Ureter (tissue), 1 donor: ENCODE measurements at places on chromosomes 3 and 15. TPM values are rescaled to one million over a fixed set of nuclear protein-coding genes. Genes with fewer than 3 reads are reported as not detected.
A peak's percentile ranks its signal among the peaks of the same experiment; 100 is the strongest.

DNA sequence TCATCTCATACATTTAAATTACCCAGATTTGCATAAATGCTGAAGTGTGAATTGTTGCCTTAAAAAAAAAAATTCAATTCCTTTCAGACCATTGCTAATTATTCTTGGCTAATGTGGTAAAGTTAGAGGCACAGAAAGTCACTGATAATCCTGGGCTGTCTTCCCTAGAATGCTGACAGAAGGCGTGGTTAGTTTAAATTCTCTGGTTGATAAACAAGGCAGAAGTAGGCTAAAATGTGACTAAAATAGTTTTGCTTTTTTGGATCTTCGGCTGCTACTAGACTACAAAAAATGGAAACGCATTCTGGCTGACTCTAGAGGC lies 193.7 kb downstream of the OTOL1 start:
- no peak for DNase-seq

DNA sequence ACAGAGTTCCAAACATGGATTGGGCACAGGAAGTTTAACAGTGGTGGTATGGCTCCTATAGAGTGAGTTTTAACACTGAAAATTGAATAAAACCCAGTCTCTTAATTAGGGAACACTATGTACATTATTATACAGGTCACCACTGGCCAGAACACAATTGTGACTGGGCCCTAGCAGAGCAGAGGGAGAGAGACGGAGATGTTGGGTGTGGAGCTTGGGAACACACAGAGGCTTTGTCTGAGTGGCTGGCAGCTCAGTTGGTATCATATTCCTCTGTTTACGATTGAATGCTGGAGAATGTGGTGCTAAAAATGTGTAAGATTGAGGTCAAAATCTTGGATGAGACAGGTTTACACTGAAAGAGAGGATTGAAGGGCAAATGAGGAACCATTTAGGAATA lies 6.8 kb upstream of the MOBP start:
- DNase-seq = no peak

DNA sequence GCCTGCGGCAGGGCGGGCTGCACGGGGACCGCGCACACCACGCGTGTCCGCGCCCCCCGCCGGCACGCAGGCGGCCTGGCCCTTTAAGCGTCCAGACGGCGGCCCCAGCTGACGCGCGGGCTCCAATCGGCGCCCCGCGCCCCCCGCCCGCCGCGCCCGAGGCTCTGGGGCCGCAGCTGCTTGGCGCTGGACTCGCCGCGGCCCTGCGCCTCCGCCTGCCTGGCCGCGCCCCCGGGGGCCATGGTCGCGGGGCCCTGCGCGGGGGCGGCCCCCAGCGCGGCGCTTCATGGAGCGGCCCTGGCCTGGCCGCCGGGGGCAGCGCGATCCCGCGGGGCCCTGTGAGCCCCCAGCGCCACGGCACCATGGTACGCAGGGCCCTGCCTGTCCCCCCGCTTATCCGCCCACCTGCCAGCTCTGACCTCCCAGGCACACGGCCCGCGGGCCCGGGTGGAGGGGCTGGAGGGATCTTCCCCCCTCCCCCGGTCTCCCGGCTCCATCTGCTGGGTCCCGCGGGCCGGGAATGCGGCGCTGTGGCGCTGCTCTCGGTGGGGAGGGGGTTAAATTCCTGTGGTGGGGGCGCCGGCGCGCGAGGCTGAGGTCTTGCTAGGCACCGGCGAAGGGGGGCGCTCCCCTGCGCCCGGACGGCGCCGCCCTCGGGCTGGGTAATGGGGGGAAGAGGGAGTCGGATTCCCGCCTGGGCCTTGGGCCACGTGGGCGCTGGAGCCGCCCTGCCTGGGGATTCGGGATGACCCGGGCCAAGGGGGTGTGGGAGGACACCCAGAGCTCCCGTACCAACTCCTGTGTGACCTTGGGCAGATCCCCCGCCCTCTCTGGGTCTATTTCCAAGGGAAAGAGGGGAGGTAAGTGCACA lies 1.1 kb downstream of the ZBTB47 start:
- peak; percentile 75 for DNase-seq

- DNase-seq = no peak
These were observed 9.1 kb downstream of the BCL2L10 start for GRCh38 chr15:52103217-52104207.

DNA sequence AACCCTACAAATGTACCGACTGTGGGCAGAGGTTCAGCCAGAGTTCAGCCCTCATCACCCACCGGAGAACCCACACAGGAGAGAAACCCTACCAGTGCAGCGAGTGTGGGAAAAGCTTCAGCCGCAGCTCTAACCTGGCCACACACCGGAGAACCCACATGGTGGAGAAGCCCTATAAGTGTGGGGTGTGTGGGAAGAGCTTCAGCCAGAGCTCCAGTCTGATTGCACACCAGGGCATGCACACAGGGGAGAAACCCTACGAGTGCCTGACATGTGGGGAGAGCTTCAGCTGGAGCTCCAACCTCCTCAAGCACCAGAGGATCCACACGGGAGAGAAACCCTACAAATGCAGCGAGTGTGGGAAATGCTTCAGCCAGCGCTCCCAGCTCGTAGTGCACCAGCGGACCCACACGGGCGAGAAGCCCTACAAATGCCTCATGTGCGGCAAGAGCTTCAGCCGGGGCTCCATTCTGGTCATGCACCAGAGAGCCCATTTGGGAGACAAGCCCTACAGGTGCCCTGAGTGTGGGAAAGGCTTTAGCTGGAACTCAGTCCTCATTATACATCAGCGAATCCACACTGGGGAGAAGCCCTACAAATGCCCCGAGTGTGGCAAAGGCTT lies 20.7 kb downstream of the ZSCAN2 start:
- no peak for DNase-seq

GRCh38 chr3:183448369-183449128 lies 20.1 kb upstream of the MCF2L2 start:
- DNase-seq = no peak

DNA sequence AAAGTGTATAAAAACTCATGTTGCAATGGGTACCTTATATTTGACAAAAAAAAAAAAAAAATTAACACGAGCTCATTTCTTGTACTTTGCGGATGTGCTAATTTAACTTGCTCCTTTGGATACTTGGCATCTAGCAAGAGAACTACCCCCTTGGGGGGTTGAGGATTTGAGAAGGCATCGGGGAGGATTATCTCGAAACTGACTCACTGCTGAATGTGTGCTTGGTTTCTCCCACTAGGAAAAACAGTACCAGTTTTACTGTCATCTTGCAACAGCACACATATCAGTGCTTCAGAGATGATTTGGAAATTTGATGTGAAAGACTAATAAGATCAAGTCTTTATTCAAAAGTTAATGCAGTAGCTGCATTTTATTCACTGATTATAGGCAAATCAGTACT lies 891 bp downstream of the EXOG start:
- DNase-seq = no peak

DNA sequence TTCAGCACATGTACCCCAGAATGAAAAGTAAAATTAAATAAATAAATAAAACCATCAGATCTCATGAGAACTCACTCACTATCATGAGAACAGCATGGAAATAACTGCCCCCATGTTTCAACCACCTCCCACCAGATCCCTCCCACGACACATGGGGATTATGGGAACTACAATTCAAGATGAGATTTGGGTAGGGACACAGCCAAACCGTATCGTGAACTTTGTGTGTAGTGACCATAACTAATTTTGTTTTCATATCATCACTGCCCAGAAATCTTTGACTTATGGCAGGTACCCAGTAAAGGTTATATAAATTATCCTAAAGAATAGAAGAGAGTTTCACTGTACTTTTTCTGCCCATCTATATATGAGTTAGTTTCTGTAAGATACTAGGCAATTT lies 766.5 kb downstream of the ROBO1 start:
- DNase-seq = no peak

DNA sequence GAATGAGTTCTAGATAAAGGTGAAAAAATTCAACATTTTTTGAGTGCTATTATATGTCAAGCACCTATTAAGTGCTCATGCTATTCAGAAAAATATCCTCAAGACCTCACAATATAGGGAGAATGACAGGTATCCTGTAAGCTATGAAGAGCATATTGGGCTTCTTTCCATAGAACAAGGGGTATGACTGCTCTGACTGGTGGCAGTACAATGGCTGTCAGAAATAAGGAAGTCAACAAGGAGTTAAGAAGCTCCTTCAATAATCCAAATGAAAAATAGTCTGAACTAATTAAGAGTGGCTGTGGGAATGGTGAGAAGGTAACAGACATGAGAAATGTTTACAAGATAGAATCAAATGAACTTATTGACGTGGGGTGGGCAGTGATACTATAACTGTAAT lies 24.7 kb downstream of the NPTN start:
- no peak for DNase-seq

DNA sequence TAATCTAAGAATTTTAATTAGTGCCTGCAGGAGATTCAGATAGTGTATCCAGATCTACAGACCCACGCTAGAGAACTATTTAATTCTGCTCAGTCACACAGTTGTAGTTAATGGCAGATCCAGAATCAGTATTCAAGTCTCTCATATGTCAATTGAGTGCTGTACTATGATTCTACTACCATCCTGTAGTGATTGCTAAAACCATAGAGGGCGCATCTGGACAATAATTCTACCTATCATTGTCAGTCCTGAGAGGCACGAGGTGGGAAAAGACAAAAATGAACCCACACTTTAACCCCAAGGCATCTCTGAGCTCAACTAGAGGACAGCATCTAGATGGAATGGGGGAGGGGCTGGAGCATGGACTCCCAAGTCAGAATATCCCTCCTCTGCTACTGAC lies 22.7 kb downstream of the DHX36 start:
- no peak for DNase-seq

DNA sequence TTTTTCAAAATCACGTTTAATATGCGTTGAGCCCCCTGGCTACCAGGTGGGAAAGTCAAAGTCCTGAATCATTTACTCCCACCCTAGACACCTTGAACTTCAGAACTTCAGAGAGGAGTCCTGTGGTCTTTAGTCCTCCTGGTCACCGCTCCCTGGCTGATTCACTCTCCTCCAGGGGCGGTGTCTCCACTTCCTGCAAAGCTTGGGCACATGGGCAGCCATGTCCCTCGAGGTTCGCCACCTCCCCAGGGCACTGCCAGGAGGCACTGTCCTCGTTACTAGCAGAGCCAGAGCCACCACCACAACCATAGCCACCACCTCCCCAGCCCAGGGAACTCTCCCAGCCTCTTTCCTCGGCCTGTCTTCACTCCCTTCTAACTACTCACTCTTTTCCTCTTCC lies 31.0 kb downstream of the LOXL1 start:
- DNase-seq = no peak

DNA sequence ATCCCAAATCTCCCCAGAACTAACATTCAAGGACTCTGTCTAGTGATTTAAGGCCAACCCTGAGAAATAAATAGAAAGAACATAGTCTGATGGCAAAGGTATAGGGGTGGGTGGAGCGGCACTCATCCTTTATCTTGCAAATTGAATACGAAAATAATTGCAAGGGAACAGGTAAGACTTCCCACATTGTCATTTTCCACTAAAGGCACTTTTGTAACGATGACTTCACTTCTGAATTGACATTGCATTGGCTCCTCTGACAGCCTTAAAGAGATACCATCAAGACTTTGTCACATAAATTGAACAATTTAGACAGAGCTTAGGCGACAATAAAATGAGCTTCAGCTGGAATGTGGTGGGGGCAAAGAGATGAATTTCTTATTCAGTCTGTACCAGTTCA lies 75.3 kb upstream of the PLCL2 start:
- DNase-seq = no peak

DNA sequence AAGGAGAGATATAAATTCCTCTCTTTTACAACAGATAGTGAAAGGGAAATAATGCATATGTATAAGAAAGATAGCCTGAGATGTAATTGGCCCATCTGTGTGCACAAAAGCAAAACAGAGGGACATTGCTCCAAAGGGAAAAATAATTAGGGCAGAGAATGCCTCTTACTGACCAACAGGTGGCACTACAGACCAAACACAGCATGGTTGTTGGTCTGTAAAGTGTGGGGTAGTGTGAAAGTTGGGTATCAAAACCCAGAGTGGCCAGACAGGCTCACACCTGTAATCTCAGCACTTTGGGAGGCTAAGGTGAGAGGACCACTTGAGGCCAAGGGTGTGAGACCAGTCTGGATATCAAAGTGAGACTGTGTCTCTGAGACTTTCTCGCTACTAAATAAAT lies 4.5 kb upstream of the TLNRD1 start:
- DNase-seq = no peak

DNA sequence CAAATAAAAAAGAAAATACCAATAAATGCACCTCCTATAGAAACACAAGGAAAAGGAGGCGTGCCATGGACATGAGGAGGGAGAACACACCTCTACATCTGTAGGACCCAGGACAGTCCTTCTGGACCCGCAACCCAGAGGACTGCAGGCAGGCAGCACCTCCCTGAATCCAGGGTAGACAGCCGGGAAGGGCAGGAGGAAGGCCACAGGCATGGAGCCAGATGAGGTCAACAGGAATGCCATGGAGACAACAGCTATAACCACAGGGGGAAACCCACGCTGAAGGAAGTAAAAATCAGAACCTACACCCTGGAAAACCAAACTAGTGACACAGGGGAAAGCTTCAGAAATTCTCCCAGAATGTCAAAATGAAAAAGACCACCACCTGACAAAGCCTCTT lies 248.8 kb upstream of the NSMCE3 start:
- no peak for DNase-seq

DNA sequence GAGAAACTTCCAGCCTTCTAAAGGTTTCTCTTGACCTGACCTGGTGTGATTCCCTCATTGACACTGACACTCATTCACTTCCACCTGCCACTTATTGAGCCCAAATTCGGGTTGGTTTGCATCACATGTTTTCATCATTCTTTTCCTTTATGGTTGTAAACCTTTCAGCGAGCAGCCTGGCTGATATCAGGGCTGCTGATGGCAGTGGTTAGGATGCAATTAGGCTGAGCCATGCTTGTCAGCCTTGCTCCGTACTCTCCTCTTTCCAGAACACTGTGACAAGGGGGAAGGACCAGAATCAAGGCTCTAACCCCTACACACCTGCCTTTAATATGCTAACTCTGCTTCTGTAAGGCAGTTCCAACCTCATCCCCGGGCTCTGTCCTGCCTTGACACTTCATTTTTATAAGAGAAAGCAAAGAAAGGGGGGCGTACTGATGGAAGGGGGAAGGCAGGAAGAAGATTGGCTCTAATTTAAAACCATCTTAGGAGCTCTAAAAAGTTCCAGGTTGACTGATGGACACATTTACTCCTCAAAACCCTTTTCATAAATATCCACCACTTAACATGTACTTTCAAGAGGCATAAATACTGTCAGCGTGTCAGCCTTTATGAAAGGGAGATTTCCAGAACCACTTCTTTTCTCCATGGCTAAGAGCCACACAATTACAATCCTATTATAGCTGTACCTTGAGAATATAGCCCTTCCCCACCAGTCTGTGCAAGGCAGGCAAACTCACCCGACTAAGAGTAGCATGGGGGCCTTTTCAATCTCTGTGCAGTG lies 5.7 kb downstream of the NMNAT3 start:
- no peak for DNase-seq

DNA sequence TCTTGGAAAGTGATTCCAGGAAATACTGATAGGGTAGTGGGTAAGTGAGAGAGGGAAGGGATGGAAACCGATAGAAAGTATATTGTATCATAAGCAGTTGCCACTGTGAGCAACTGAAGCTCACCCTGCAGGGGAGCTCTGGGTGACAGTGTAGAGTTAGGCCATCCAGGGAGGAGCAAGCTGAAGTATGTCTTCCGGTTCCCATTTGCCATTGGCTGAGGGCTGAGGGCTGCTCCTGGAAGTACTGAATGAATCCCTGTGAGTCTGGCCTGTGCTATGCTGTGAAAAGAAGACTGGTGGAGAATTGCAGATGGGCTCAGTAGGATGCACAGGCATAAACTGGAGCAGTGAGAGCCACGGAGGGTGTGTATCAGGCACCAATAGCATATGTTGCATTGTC lies 348.3 kb downstream of the MFSD1 start:
- no peak for DNase-seq

The ATP10A gene
- total RNA-seq = 10.6 TPM

The CFAP100 gene
- not detected for total RNA-seq

The SCN5A gene
- total RNA-seq = 3.5 TPM

The TWF2 gene
- total RNA-seq = 65.3 TPM

The SPTBN5 gene
- total RNA-seq = 11.9 TPM
